ENCODE measurements at places on chromosomes 6 and 20.

GRCh38 chr6:68777956-68778355 is 142.9 kb downstream of the ADGRB3 start:
- DNase-seq = no peak

GRCh38 chr6:89792881-89793280 is 26.7 kb downstream of the MDN1 start:
- DNase-seq = no peak

DNA sequence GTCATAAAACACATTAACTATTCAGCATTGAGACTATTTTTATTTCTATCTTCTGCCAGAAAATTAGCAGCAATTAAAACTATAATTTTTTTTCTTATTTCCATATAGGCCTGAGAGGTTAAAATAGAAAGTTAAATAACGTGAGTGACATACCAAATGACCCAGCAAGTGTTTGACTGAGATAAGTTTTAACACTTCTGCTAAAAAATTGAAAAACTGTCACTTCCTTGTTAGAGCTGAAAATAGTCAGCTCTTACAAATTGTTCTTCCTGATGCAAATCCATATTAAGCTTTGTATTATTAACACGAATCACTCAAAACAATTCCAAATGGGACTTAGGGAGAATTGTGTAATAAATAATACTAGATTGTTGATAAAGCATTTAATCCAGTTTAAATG is 26.5 kb upstream of the STX11 start:
- no peak for DNase-seq

- DNase-seq = no peak
These were observed 29.1 kb upstream of the TMEM14A start for GRCh38 chr6:52641826-52642225.

DNA sequence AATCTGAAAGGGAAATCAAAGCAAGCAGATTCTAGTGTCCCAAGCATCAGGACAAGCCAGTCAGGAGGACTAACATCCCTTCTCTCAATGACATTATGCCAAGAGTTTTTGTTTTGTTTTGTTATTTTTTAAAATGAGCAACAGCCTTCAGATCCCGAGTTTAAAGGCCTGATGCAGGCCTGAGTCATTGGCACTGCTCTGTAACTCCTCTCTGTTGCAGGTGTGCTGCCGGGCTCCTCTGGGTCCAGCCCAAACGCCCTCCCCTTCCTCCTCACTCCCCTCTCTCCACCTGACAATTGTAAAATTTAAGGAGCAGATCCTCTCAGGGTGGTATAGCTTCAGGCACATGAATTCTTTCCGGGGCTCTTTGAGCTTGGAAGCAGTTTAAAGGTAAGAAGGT is 502.0 kb downstream of the BMP2 start:
- no peak for DNase-seq

DNA sequence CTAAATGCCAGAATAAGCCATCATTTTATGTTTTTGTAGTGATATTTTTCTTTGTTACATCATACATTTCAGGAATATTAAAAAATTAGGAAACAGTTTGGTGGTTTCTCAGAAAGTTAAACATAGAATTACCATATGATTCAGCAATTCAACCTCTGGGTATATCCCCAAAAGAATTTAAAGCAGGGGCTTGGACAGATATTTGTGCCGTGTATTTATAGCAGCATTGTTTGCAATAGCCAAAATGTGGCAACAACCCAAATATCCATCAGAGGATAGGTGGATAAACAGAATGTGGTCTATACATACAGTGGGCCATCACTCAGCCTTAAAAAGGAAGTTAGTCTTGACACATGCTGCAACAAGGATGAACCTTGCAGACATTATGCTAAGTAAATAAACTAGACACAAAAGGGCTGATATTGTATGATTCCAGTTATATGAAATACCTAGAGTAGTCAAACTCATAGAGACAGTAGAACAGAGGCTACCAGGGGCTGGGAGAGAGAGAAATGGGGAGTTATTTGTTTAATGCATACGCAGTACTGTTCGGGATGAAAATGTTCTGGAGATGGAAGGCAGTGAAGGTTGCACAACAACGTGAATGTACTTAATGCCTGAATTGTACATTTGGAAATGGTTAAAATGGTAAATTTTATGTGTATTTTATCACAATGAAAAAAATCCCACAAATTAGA is 18.9 kb upstream of the TRAF3IP2 start:
- DNase-seq = no peak

All from upper lobe of right lung (tissue), 1 donor.